ENCODE measurements at places on chromosomes 1 and 21.

DNA sequence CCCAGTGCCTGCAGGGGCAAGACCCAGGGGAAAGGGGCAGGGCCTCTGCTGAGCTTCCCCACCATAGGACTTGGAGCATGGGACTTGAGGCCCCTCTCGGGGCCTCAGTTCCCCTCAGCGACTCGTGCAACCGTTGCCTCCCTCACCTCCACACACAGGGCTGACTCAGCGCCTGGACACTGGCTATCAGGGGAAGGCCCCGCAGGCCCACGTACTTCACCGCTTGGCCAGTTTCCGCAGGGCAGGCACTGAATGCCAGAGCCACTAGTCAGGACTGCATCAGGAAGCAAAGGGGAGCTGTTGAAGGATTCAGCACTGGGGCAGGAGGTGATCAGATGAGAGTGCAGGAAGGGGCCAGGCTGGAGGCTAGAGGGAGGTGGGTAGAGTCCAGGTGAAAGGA, 15.5 kb upstream of the FAM131C start:
- no peak for DNase-seq

- DNase-seq: no peak
Measured at GRCh38 chr1:72051538-72051937, 230.8 kb downstream of the NEGR1 start.

- no peak for DNase-seq
Measured at GRCh38 chr21:31260790-31261189, 83.3 kb downstream of the TIAM1 start.

GRCh38 chr21:40835184-40835694, 11.7 kb downstream of the DSCAM start:
- DNase-seq: no peak

DNA sequence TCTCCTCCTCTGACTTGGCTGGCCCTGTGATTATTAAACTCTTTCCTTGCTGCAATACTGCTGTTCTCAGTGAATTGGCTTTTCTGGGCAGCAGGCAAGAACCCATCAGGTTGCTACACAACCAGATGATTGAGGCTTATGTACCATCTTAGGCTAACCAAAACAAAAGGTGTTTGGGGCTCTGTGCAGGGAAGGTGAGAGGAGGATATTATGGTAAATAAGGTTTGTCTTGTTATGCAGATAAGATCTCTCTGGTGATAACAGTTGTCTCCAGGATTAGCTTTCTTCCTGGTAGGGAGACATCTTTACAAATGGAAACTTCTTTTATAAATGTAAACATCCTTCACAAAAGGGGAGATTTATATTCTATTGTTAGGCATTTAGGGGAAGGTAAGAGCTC, 44.5 kb upstream of the GORAB start:
- no peak for DNase-seq

GRCh38 chr1:20370698-20371097, 80.0 kb downstream of the VWA5B1 start:
- peak; percentile 42 for DNase-seq

DNA sequence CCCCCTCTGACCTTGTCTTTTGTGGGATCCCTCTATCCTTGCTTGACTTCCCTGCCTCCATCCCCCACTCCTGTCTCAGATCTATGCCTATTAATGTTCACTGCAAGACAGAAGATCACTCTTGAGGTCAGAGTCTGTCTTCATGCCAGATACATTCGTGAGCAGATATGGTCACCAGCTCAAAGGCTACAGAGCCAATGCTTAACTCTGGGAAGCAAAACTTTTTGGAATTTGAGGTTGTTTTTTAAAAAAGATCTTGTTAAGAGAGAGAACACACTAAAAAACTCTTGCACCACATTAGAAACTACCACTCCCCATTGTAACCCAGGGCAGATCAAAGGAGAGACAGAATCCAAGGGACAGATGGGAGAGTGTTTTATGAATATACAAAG, 17.1 kb upstream of the A3GALT2 start:
- DNase-seq: no peak

DNA sequence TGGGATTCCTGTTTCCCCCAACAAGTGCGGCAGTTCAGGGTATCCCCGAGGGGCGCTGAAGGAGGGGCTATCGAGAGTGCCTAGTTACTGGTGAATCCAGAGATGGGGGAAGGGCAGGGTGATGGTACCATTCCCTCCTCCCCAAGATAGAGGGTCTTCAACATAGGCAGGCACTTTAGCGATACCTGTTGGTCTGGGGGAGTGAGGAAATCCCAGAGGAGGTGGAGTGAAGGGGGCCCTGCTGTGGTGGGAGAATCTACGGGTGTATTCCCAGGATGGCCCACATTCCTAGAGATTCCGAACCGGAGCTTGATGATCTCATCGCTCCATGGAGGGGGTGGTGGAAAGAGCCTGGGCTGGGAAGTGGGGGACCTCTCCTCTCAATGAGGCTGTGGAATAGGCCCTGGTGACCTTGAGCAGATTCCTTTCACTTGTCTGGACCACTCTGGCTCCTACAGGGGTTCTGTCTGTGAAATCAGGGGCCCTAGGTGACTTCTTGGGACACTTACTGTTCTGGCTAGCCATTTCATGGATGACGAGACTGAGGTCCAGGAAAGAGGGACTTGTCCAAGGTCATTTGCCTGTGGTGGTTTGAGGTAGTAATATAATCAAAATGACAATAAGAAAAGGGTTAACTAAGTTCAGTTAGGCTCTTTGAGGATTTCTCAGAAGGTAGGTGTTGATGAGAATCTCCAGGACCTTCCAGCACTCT, 52.7 kb upstream of the SYNC start:
- no peak for DNase-seq

- no peak for DNase-seq
Measured at GRCh38 chr1:40860706-40861223, 1.4 kb downstream of the CITED4 start.

GRCh38 chr1:22691031-22691753, 19.4 kb upstream of the EPHB2 start:
- no peak for DNase-seq

- no peak for DNase-seq
Measured at GRCh38 chr1:173504268-173504667, 27.1 kb downstream of the PRDX6 start.

- DNase-seq: no peak
Measured at GRCh38 chr21:26443291-26443690, 129.8 kb downstream of the CYYR1 start.

DNA sequence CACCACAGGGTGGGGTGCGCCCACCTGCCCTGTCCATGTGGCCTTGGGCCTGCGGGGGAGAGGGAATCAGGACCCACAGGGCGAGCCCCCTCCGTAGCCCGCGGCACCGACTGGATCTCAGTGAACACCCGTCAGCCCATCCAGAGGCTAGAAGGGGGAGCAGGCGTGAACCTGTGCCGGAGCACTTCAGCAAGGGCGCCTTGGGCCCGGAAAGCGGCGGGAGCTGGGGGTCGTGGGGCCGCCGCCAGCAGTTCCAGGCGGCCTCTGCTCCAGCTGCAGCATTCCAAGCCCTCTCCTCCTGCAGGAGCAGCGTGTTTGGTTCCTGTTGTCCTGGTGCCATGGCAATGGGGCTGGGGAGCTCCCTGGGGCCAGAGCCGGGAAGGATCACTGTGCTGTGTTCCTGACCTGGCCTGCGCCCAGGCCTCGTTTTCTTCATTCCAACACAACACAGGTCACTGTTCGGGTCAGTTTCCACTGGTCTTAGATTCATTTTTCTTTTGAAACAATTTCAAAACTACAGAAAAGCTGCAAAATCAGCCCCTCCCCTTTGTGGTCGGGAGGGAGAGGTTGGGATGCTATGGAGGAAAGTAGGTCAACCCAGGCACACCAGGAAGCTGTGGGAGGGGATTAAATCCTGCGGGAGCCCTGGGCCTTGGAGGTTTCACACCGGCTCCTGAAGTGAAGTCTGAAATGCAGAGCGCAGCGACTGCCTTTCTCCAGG, 18.8 kb downstream of the SLX9 start:
- peak; percentile 85 for DNase-seq

DNA sequence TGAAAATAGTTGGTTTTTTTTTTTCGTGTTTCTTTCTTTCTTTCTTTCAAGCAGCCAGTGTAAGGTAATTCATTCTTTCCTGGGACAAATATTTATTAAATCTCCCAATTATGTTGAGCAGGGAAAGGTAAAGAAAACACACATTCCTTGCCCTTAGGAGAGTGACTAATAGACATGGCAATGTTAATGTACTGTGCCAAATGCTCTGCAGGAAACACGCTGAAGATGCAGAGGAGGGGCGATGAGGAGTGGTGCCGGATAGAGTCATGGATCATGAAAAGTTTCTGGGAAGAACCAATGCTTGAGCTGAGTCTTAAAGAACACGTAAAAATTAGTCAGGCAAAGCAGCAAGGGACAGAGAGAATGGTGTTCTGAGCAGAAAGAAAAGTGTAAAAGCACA, 199.2 kb downstream of the DNM3 start:
- no peak for DNase-seq

DNA sequence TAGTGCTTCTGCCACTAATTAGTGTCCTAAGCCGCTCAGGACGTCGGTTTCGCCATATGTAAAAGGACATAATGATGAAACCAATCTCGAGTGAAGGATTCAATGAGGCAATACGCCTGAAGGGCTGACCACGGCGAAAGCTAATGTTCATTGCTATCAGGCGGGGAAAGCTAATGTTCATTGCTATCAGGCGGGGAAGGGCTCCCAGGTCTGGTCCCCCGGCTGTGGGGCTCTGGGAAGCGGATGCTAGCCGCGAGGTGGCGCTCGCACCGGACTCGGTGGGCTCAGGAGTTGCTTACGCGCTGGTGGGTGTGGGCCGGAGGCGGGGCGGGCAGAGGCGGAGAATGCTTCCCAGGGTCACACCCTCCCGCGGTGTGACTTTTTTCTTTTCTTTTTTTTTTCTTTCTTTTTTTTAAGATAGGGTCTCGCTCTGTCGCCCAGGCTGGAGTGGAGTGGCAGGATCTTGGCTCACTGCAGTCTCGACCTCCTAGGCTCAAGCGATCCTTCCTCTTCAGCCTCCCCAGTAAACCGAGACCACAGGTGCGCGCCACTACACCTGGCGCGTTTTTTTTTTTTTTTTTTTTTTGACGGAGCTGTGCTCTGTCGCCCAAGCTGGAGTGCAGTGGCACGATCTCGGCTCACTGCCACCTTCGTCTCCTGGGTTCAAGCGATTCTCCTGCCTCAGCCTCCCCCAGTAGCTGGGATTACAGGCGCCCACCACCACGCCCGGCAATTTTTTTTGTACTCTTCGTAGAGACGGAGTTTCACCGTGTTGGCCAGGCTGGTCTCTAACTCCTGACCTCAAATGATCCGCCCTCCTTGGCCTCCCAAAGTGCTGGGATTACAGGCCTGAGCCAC, 1.1 kb upstream of the PEAR1 start:
- DNase-seq: peak; percentile 97

- DNase-seq: no peak
Measured at GRCh38 chr1:206772243-206772937, at the start of gene IL10. Gene IL10, minus strand, starts transcription at chr1:206772494. Its CDS starts 59 bp downstream, at chr1:206772435.

- no peak for DNase-seq
Measured at GRCh38 chr1:3731583-3732433, 20.4 kb upstream of the CCDC27 start.

GRCh38 chr1:225460021-225460736, 32.3 kb upstream of the LBR start:
- peak; percentile 54 for DNase-seq

DNA sequence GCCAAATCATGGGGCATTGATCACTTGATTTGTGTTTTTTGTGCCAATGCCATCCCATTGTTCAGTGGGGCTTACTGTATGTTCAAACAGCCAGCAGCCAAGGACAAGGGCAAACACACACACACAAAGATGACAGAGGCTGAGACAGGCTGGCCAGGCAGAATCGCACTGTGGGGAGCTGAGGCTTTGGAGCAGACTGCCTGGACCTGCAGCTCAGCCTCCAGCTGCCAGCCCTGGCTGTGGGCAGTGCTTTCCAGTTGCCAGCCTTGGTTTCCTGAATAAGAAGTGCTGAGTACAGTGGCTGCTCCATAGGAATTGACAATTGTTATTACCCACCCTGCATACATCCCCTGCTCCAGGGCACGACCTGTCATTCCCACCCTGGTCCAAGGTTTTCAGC, 16.9 kb upstream of the PCP4 start:
- DNase-seq: no peak

- no peak for DNase-seq
Measured at GRCh38 chr21:35227786-35228185, 178.7 kb upstream of the RUNX1 start.

DNA sequence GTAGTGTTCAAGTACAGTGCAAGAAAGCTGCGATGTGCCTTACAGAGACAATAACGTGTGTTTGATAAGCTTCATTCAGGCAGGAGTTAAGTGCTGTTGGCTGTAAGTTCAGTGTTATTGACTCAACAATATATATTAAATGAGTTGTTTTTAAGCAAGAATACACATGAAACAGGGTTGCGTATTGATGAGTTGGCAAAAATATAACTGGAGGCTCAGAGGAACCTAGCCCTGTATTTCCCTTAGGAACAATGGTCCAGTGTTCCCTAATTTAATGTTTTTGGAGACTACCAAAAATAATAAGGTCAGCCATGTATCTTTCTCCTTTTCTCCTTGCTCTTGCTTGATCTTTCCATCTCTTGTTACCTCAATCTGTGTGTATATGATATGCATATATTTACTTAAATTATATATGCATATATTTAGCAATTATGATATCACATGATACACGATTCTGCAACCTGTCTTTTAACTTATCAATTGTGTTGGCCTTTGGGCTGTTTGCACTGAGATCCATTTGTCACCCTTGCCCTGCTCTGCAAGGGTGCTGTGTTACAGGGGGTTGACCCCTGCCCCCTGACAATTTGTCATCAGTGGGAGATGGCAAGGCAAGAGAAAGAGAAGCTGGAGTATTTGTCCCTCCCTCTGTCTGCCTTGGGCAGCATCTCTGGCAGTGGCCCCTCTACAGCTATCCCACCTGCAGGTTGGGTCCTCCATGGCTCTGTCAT, 109.7 kb downstream of the FGGY start:
- no peak for DNase-seq
